ENCODE measurements at places on chromosomes 2 and 18. TPM values are rescaled to one million over a fixed set of nuclear protein-coding genes. Genes with fewer than 3 reads are reported as not detected.

C18orf54 gene
- total RNA-seq = 10.9 TPM

FMNL2 gene
- 0.05 TPM for total RNA-seq

LYPD1 gene
- total RNA-seq = not detected

LRATD1 gene
- total RNA-seq = not detected

ALKAL2 gene
- total RNA-seq = not detected

DLX1 gene
- not detected for total RNA-seq

EPAS1 gene
- 12.6 TPM for total RNA-seq

CERKL gene
- not detected for total RNA-seq

IMMT gene
- total RNA-seq = 126 TPM

SLC23A3 gene
- total RNA-seq = 2.2 TPM

COL6A3 gene
- 0.03 TPM for total RNA-seq

SH3RF3 gene
- 0.10 TPM for total RNA-seq

C2orf78 gene
- total RNA-seq = not detected

SERPINB4 gene
- total RNA-seq = not detected

FANCL gene
- 19.2 TPM for total RNA-seq

RRM2 gene
- 604 TPM for total RNA-seq

OTX1 gene
- not detected for total RNA-seq

DSEL gene
- 0.05 TPM for total RNA-seq

All from activated CD8-positive, alpha-beta T cell treated with anti-CD3 and anti-CD28 coated beads, Interleukin-2, amount 10 ng/mL, durations not matched to agents 7 days and 5 days (primary cell).